HT1080 (cell line): ENCODE measurements at places on chromosomes 11 and 22. TPM values are rescaled to one million over a fixed set of nuclear protein-coding genes. Genes with fewer than 3 reads are reported as not detected.

The RAB38 gene
- not detected in 2 replicates for total RNA-seq

The TSPAN32 gene
- total RNA-seq = 0.05 and 0.30 TPM in 2 replicates

The FXYD2 gene
- not detected in 2 replicates for total RNA-seq

The AMPD3 gene
- total RNA-seq = 4.5 and 6.8 TPM in 2 replicates

The KLHL35 gene
- 0.07 TPM in 1 of 2 replicates, not detected in the other for total RNA-seq

The CENPM gene
- total RNA-seq = 54.7 and 66.8 TPM in 2 replicates
